ENCODE measurements at places on chromosomes 13 and 19. TPM values are rescaled to one million over a fixed set of nuclear protein-coding genes. Genes with fewer than 3 reads are reported as not detected.

Gene METTL21C
- polyA plus RNA-seq = 0.49 TPM

Gene LGALS7B
- polyA plus RNA-seq = 0.95 TPM

DNA sequence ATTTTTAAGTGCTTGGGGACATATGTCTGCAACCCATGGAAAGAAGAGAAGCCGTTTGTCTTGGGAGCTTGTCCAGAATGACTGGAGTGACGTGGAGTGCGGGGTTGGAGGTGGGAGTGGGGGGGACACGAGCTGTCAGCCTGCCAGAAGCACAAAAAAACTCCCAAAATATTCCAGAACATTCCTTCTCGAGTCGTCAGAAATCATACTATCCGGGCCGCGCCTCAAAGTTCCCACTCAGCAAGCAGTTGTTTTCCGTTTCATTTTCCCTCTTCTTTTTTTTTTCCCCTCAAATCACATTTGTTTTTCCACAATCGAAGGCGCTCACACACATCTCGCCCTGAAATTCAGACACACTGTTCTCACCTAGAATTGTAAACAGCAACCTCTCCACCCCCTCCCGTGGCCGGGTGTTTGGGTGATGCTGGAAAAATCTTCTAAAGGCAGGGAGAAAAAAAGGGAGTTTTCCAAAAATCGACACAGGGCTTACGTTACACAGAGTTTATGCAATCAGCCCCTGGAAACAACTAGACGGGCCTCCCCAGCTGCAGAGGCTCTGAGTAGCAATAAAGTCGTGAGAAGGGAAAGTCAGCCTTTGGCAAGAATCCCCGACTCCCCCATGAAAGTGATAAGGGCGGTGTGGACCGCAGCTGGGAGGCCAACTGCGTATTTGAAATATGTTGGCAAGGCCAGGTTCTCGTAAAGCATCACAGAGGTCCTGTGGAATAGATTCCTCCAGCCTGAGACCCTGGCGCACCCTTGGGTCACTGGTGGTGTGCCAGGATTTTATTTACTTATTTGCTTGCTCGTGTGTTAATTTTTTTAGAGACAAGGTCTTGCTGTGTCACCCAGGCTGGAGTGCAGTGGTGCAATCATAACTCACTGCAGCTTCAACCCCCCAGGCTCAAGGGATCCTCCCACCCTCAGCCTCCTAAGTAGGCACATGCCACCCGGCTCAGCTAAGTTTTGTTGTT lies 31.2 kb upstream of the KLF2 start:
- peak; percentile 94 for DNase-seq

GRCh38 chr13:101474419-101474957 lies 22.0 kb downstream of the ITGBL1 start:
- DNase-seq = no peak

- DNase-seq = no peak
Measured at GRCh38 chr13:30156270-30156669, 151.1 kb downstream of the KATNAL1 start.

GRCh38 chr13:48551329-48551728 lies 18.4 kb upstream of the RCBTB2 start:
- no peak for DNase-seq
